Caki2 (cell line): ENCODE measurements at places on chromosomes 7 and 10.

GRCh38 chr7:5117095-5117970 lies 71.7 kb downstream of the RBAK start:
- DNase-seq: no peak

- no peak for DNase-seq
Measured at GRCh38 chr10:14003517-14004184, 327.1 kb downstream of the FRMD4A start.

DNA sequence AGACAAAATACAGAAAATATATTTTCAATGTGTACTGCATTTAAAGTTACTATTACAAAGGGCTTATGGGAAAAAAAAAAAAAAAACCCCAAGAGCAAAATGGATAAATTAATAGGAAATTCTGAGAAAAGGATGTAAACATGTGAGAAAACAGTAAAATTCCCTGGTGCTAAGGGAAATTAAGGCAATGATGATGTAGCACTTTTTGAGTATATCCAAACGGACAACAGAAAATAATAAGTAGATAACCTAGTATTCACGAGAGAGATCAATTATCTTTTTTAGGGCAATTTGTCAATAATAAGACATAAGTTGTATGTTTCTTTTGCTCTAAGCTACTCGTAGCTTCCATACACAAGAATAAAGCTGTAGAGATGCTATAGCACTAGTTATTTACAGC lies 80.2 kb downstream of the PARD3 start:
- no peak for DNase-seq

GRCh38 chr7:118583641-118584040 lies 359.1 kb downstream of the ANKRD7 start:
- DNase-seq: no peak

DNA sequence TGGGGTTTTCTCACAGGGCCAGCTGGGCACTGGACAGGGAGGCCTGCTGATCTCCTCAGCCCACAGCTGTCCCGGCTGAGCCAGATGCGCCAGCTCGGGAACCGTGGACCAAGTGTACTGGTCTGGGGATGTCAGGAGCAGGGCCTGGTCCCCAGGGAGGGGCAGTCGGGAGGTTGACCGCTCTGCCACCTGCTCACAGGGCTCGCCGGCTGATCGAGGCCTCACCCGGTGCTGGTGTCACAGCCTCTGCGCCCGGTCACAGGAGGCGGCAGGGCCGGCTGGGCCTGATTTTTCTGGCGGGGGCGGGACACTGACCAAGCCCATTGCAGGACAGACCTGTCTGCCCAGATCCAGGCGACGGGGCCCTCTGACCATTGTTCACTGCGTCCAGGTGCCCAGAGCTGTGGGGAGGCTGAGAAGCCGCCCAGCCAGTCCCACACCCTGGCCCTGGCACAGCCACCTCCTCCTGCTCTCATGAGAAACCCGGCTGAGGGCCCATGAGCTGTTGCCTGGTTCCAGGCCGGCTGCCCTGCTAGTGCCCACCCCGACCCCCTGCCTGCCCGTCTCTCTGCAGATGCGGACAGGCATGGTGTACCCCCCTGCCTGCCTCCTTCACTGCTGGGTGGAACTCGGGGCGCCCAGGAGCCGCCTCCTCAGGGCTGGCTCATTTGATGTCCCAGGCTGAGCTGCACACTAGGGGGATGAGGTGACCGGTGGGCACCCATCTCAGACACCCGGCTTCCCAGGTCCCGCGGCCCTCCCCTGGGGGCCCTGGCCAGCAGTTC lies 3.0 kb upstream of the TMEM184A start:
- DNase-seq: no peak

DNA sequence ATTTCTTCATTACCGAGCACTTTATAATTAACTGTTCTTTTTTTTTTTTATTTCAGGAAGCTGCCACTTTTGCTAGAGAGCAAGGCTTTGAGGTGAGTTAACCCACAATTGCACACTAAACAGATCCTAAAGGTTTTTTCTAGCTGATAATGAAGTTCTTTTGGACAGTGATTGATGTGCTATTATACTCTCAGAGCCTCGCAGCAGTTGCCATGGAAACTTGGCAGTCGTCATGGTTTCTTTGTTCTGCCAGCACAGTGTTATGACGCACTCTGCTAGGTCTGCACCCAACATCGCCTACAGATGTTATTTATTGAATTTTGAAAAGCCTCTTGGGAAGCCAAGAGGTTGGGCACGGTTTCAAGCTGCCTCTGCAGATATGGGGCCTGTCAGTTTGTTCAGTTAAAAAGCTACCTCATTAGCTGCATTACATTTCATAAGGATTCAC lies 237.2 kb upstream of the KAT6B start:
- peak; percentile 83 for DNase-seq

GRCh38 chr7:151311294-151311864 lies 30.2 kb upstream of the NUB1 start:
- DNase-seq: no peak

GRCh38 chr7:151736403-151736909 lies 140.5 kb downstream of the PRKAG2 start:
- peak; percentile 99 for DNase-seq

DNA sequence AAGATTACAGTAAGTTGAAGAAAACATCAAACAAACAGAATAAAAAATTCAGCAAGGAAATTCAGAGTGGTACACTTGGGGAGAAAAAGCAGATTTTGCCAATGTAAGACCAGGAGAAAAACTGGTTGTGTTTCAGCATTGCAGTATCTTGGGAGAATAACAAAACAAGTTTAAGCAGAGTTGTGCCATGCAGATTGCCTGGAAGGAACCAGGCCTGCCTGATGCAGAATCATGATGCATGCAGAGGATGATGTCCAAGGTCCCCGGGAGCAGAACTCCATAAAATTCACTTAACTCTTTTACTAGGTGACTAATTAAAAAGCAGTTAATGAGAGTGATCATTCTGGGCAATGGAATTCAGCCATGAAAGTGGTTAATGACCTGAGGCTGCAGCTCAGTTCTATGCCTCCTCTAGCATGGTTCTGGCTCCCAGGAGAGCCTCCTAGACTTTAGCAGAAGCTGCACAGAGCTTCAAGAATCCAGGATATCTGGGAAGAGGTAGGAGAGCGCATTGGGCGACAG lies 379.7 kb upstream of the C7orf33 start:
- no peak for DNase-seq

DNA sequence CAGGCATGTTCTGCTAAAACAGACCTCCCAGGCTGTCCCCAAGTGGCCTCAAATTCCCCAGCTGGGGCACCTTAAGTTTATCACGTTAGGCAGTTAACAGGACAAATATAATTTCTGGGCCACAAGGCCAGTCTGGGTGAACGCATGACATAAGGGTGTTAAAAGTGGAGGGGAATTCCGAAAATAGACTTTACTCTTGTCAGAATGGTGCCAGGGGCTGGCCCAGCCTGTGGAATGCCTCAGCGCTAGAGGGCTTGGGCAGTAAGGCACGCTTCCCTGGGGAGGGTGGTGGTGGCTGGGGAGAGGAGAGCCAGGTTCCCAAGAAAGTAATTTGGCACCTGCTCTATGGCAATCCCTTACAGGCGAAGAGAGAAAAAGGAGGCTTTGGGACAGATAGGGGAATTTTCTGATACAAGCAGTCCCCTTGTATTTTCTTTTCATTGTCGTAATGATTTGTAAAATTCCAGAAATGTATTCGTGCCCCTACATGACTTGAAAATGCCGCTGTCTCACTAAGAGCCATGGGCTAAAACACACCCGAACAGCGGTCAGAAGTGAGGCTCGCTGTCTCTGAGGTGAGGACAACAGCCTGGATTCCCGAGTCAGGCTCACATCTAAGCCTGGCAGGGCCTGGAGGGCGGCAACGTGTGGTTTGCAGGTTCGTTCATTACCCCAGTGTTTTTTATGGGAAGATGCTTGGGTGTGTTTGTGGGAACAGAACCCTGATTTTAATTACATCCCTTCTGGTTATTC lies 463.2 kb upstream of the GALNT17 start:
- no peak for DNase-seq

GRCh38 chr7:78014401-78014800 lies 215.8 kb downstream of the PHTF2 start:
- DNase-seq: no peak

DNA sequence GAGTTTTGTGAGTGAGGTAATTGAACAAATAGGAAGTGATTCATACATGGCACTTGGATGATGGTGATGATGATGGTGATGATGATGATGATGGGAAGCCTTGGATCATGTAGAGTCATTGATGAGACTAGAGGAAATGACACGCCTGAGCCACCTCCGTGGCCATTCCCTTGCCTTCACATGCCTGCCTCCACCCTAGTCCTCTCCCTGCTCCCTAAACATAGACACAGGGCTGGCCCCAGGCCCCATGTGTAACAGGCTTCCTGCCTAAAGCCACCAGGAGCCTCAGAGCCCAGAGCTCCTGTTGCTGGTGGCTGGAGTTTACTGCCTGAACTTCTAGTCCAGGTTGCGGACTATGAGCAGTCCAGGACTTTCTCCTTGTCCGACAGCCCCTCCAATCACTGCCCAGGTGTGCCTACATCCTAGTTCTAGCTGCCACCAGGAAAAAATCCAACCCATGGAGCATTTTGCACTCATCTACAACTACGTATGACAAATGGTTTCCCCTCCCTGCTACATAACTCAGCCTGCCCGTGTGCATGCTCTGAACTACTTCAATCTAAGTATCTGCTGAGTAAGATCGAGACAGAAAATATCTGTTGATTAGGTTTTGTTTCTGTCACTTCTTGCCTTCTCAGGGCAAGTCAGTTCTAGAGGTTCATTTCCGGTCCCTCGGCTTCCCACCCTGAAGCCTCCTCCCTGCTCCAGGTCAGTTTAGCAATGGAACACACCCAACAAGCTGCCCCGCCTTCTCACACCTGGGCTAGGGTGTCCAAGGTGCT lies 35.5 kb upstream of the KDM7A start:
- no peak for DNase-seq

DNA sequence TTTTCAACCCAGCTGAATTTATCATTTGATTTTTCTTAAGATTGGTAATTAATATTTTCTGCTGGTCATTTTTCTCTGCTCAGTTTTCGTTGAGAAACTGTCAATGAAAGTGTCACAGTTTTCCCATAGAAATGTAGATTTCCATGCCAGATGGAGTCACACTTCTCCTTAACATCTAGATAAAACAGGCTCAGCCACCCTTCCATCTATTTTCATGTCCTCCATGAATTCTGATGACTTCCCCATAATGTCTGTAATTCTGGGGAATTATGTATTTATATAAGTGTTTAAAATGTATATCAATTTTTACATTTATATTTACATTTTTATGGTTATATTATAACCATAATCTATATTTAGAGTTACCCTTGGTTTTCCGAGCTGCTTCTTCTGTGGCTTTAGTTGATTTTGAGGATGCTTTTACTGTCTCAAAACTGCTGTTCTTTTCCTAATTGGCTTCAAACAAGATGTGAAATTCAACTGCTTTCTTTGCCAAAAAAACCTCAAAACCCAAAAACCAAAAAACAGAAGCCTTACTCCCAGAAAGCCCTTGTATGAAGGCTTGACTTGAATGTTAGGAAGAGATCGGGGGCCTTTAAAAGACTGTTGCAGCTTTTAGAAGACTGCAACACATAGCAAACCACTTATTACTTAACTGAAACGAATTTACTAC lies 95.4 kb upstream of the CDCA7L start:
- no peak for DNase-seq

- peak; percentile 28 for DNase-seq
Measured at GRCh38 chr7:7761974-7762779, 43.8 kb upstream of the RPA3 start.

- no peak for DNase-seq
Measured at GRCh38 chr7:73308074-73308664, 457 bp downstream of the NSUN5 start.

- DNase-seq: no peak
Measured at GRCh38 chr10:98135222-98135899, 904 bp downstream of the R3HCC1L start.

GRCh38 chr7:81687062-81687461 lies 82.8 kb downstream of the HGF start:
- no peak for DNase-seq

DNA sequence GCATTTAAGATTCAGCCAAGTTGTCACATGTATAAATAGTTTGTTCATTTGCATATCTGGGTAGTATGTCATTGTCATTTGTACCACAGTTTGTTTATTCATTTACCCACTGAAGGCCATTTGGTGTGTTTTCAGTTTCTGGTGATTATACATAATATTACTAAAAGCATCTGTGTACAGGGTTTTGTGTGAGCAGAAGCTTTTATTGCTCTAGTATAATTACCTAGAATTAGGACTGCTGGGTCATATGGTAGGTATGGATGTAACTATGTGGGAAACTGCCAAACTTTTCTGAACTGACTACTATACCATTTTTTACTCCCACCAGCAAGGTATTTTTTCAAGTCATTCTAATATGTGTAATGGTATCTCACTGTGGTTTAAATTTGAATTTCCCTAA lies 584.0 kb upstream of the GHITM start:
- no peak for DNase-seq

DNA sequence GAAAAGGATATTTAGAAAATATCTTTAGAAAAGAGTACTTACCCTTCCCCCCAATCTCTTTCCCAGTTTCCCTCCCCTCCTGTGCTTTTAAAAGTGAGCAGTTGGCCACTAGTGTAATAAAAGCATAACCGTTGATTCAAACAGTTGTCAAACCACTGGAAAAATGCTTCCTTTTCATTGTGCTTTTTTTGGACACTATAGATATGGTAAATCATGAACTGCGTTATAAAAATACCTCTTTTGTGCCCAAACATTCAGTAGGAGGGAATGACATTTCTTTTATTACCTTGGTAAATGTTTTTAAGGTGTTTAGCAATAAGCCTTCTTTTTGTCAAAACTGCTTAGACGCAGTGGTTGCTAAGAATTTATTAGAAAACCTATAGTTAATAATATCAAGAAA lies 232.4 kb downstream of the SLC25A13 start:
- DNase-seq: no peak

- DNase-seq: no peak
Measured at GRCh38 chr7:36475381-36475780, 85.7 kb downstream of the ANLN start.

- DNase-seq: no peak
Measured at GRCh38 chr7:14690075-14690474, 212.5 kb downstream of the DGKB start.

GRCh38 chr10:6297951-6298381 lies 95.2 kb downstream of the PFKFB3 start:
- peak; percentile 70 for DNase-seq

GRCh38 chr7:117674617-117675016 lies 194.8 kb downstream of the CFTR start:
- no peak for DNase-seq

- no peak for DNase-seq
Measured at GRCh38 chr10:34941471-34942357, 126.6 kb upstream of the PARD3 start.

DNA sequence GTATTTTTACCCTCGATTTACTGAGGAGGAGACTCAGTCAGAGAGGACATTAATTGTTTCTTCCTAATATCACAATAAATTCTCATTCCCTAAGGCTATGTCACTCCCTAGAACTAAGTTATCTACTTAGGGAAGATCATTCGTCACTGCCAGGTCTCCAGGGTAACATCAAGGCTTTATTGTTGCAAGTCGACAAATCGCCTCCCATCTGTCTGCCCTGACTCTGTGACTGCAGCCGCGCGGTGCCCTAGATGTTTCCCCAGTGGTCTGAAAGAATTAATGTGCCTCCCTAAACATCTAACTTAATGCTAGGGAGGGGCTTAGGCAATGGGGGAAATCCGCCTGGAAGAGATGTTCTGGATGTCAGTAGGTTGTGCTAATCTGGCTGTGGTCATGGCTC lies 558.8 kb upstream of the C7orf33 start:
- no peak for DNase-seq

GRCh38 chr7:22579961-22580360 lies 80.0 kb upstream of the STEAP1B start:
- DNase-seq: no peak
